ENCODE measurements at places on chromosomes 6 and 20.

DNA sequence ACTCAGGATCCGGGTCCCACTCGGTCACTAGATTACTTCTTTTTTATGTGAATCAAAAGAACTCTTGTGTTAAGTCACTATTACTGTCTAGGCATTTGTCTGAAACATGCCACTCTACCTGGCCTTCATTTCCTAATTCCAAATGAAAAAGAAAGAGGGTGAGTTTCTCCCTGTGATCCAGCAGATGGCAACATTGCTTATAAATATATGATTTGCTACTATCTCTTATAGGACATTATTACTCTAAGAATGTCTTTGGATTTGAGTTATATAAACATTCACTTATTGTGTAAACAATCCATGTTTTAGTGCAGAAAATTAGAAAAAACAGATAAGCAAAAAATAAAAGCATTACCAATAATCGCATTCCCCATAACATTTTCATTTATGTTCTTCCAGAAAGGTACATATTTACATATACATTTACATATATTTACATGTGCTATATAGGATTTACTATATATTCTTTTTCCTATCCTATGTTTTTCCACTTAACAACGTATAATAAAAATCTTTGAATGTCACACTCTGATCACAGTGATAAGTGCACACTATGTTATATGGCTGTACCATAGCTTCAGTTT lies 66.9 kb downstream of the FAXC start:
- no peak overlapping the region for H3K27ac ChIP-seq
- DNase-seq, result no peak

DNA sequence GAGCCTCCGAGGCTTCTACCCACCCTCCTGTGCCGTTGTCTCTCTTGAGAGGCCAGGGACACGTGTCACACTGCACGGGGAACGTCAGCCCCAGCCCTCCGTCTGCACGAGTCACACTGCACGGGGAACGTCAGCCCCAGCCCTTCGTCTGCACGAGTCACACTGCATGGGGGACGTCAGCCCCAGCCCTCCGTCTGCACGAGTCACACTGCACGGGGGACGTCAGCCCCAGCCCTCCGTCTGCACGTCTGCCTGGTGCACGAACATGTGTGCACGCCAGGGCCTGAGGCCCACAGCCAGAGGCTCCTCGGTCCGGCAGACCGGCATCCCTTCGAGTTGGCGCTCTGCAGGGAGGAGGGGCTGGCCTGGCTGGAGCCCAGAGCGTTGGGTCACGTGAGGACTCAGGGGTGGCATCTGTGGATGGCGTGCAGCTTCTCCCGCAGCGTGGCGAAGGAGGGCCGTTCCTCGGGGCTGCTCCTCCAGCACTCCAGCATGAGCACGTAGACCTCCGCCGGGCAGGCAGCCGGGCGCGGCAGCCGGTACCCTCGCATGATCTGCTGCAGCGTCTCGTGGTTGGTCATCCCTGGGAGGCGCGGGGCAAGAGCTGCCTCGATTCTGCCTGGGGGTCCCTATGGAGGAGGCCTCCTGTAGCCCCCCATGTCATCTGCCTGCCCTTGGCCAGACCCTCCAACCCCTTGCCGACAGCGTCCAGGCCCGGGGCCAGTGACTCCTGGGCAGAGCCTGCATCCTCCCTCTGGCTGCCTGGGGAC lies 3.4 kb upstream of the PTK6 start:
- peaks cover 15% of the 10 kb centered on the region for H3K4me1 ChIP-seq
- peaks cover 2% of the 10 kb centered on the region for H3K27me3 ChIP-seq
- no peak overlapping the region for H3K4me3 ChIP-seq
- no peak for DNase-seq
- peak overlapping the region; percentile 5 for H3K27ac ChIP-seq

DNA sequence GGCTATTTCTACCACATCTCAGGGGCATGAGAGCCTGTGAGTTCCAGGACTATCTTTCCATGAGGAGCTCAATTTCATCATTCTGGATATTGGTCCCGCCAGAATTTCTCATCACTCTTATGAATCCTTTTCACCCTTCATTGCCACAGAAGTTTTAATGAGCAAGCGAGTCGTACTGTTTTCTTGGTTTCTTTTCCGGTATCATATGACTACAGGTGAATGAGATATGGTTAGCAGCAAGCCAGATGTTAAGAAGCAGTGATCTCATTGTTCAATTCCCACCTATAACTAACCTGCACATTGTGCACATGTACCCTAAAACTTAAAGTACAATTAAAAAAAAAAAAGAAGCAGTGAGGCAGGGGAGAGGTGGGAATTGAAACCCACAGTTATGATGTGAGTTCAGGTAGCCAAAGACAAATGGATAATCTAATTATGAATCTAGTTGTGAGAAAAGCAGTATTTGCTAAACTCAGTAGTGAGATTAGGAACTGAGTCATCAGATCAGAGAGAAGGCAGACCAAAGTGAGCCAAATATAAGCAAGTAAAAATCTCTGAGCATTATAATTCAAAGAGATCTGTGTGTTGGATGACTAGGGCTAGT lies 78.0 kb upstream of the ELOVL5 start:
- DNase-seq, result no peak
- peaks cover 19% of the 10 kb centered on the region for H3K4me1 ChIP-seq
- no peak overlapping the region for H3K27ac ChIP-seq
- peaks cover 14% of the 10 kb centered on the region for H3K27me3 ChIP-seq
- H3K36me3 ChIP-seq, result no peaks in the 10 kb centered on the region

DNA sequence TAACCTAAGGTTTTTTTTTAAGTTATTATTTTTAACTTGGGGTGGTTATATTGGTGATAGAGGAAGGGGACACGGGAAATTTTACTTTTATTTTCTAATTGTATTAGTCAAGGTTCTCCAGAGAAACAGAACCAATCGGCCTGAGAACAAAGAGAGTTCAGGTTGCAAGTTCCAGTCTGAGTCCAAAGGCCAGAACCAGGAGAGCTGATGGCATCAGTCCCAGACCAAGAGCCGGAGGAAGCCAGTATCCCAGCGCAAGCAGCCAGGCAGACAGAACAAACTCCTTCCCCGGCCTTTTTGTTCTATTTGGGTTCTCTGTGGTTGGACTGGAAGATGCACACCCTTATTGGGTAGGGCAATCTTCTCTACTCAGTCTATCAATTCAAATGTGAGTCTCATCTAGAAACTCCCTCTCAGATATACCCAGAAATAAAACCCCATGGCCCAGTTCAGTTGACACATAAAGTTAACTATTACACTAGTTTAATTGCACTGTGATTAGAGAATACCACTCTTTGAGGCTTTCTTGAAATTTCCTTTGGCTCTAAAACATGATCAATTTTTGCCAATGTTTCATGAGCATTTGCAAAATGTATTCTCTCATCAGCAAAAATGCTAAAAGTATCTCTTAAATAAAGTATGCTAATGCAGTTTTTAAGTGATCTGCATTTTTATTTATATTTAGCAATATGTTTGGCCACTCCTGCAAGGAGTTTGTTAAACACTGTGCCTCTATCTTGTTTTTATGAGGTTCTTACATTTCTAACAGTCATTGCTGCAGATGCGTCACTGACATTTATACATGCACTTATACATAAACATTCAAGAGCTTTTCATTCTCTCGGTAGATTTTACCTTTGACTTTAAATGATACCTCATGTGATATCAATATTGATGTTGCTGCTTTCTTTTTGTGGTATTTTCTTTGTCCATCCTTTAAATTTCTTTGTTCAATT lies 103.2 kb upstream of the SSTR4 start:
- H3K4me1 ChIP-seq, result no peaks in the 10 kb centered on the region
- DNase-seq, result peak; percentile 34
- H3K4me3 ChIP-seq, result no peak overlapping the region
- H3K36me3 ChIP-seq, result no peaks in the 10 kb centered on the region

DNA sequence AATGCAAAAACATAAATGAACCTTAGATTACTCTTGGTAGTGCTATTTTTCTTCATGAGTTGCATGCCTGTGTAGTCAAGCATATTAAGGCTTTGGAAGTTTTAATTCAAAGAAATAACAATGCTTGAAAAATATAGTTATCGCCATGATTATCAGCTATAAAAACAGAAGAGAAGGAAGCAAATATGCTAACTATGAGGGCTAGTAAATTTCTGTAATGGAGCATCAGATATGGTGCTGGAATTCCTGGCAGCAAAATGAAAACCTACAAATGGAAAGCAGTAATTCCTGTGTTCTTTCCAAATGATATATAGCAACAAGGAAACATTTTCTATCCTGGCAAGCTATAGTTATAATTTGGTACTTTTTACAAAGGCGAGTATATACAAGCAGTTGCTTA lies 29.7 kb downstream of the DOP1A start:
- no peak overlapping the region for H3K4me3 ChIP-seq
- H3K27me3 ChIP-seq, result no peaks in the 10 kb centered on the region
- H3K27ac ChIP-seq, result no peak overlapping the region
- no peaks in the 10 kb centered on the region for H3K4me1 ChIP-seq

GRCh38 chr20:9134346-9134745 lies 65.5 kb downstream of the PLCB4 start:
- no peaks in the 10 kb centered on the region for H3K36me3 ChIP-seq
- H3K4me1 ChIP-seq, result no peaks in the 10 kb centered on the region
- no peaks in the 10 kb centered on the region for H3K27me3 ChIP-seq
- no peak overlapping the region for H3K4me3 ChIP-seq
- no peak for DNase-seq
- no peak overlapping the region for H3K27ac ChIP-seq

DNA sequence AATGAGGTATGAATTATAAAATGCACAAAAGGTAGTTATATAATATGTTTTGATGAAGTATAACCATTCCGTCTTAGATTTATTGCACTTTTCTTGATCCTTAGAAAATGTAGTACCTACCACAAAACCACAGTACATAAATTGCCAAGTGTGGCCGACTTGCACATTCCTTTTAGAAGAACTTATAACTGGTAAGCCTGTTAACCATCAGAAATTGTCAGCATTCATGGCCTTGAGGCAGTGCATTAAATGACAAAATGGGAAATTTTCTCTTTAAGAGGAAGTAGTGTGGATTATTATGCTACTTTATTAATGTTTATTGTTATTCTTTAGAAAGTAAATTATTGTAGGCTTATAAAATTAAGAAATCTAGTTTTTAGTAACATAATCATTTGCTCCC lies 29.6 kb downstream of the TAB2 start:
- no peaks in the 10 kb centered on the region for H3K27me3 ChIP-seq
- peaks cover 48% of the 10 kb centered on the region for H3K36me3 ChIP-seq
- H3K4me3 ChIP-seq, result no peak overlapping the region
- no peak overlapping the region for H3K27ac ChIP-seq

- H3K4me3 ChIP-seq, result no peak overlapping the region
- H3K36me3 ChIP-seq, result no peaks in the 10 kb centered on the region
- no peak overlapping the region for H3K27ac ChIP-seq
- H3K27me3 ChIP-seq, result no peaks in the 10 kb centered on the region
- peak; percentile 76 for DNase-seq
These were observed 66.4 kb upstream of the PDE10A start for GRCh38 chr6:165729307-165729936.

DNA sequence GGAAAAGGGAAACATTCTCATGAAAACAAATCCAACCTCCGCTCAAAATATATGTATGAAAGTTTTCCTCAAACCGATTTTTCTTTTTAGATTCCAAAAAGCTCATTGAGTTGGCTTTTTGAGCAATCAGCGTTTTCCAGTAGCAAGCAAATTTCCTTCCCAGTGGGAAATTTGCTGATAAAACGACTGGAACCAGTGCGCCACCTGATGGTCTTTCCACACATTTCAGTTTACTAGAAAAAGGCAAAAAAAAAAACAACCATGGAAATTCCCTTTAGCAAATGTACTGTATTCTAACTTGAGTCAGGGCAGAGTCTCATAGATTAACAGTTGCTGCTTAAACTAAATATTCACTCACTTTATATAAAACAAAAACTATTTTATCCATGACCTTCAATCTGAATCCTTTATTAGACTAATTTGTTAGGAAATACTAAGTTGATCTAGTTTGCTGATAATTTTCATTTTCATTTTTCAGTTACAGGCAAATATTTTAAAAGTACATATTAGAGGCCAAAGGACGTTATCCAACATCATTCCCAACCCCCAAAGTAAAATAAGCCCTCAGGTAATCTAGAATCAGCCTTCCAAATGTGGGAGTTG lies 271.5 kb downstream of the FOXA2 start:
- no peak for DNase-seq
- no peak overlapping the region for H3K4me3 ChIP-seq
- H3K36me3 ChIP-seq, result no peaks in the 10 kb centered on the region
- H3K4me1 ChIP-seq, result no peaks in the 10 kb centered on the region

DNA sequence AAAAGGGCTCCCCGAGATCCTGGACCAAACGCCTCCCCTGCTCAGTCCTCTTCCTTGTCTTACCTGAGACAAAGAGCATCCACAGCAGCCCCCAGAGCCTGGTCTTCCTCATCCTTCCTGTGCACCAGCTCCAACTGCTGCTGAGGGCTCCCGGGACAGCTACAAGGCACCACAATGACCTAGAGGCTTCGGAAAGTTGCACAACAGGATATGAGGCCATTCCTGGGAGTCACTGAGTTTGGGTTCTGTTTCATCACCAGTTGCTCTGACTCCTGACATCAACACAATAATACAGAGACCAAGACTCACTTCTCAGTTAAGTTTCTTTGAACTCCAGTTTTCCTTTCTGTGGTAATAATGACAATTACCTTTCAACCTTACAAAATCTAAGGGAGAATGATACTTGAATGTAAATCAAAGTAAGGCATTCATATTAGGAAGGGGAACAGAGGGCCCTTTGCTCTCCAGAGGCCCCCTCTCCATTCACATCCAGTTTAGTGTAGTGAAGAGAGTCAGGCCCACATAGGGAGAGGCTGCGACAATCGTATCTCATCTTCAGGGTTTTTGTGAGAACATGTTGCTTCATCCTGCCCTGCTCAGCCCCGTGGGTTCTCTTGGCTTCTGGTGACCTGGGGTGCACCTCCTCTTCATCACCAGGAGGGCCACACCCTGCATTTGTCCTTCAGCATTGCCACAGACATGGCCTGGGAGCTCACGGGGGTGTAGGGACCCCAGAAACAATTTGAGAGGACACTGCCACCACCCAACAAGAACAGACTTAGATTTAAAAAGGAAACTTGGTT lies at the start of gene TREM1:
Gene TREM1 (minus strand): TSS at position 139 of the 803 bp plus-strand sequence. CDS start 27 bp downstream, at position 112.
- H3K27ac ChIP-seq, result no peak within 1 kb of the TSS
- peaks cover 3% of the 10 kb centered on the region for H3K4me1 ChIP-seq
- H3K27me3 ChIP-seq, result peaks cover 5% of the 10 kb centered on the region
- H3K4me3 ChIP-seq, result no peak within 1 kb of the TSS
- no peak for DNase-seq
- H3K36me3 ChIP-seq, result no peaks in the 10 kb centered on the region

- H3K36me3 ChIP-seq, result no peaks in the 10 kb centered on the region
- H3K4me1 ChIP-seq, result no peaks in the 10 kb centered on the region
- no peak overlapping the region for H3K27ac ChIP-seq
- DNase-seq, result no peak
- H3K27me3 ChIP-seq, result peaks cover 50% of the 10 kb centered on the region
These were observed 35.8 kb downstream of the LAMA4 start for GRCh38 chr6:112218563-112218962.

- H3K4me3 ChIP-seq, result no peak overlapping the region
- H3K36me3 ChIP-seq, result no peaks in the 10 kb centered on the region
- no peaks in the 10 kb centered on the region for H3K27me3 ChIP-seq
- H3K4me1 ChIP-seq, result no peaks in the 10 kb centered on the region
- no peak overlapping the region for H3K27ac ChIP-seq
These were observed 262.9 kb downstream of the SOX4 start for GRCh38 chr6:21856456-21856825.
